ENCODE measurements at places on chromosomes 5 and 9. TPM values are rescaled to one million over a fixed set of nuclear protein-coding genes. Genes with fewer than 3 reads are reported as not detected.

HAPLN1 gene
- 144 TPM for total RNA-seq

ANKRD34B gene
- total RNA-seq = not detected

ALDOB gene
- total RNA-seq = not detected

MYOZ3 gene
- total RNA-seq = 2.3 TPM

CARD9 gene
- 3.1 TPM for total RNA-seq

EPB41L4B gene
- 0.39 TPM for total RNA-seq

ZBTB34 gene
- 7.9 TPM for total RNA-seq

C5orf46 gene
- 12.3 TPM for total RNA-seq

LRRC19 gene
- not detected for total RNA-seq

CCNJL gene
- 1.4 TPM for total RNA-seq

ROR2 gene
- total RNA-seq = 2.0 TPM

SHOC1 gene
- total RNA-seq = under 0.01 TPM

MLANA gene
- total RNA-seq = not detected

SLC46A2 gene
- total RNA-seq = not detected

SMIM27 gene
- total RNA-seq = 2.9 TPM

SUSD3 gene
- total RNA-seq = not detected

RNF180 gene
- 7.6 TPM for total RNA-seq

RANBP6 gene
- total RNA-seq = 29.5 TPM

IFNA2 gene
- total RNA-seq = not detected

IFNA13 gene
- total RNA-seq = not detected

WDR5 gene
- 20.0 TPM for total RNA-seq

PTGER4 gene
- 25.0 TPM for total RNA-seq

PCA3 gene
- total RNA-seq = 0.07 TPM

RNF208 gene
- 2.8 TPM for total RNA-seq

PDE8B gene
- 0.46 TPM for total RNA-seq

Data from smooth muscle cell of the pulmonary artery (primary cell).